Activated naive CD4-positive, alpha-beta T cell (primary cell): ENCODE measurements at places on chromosomes 12 and 14.

DNA sequence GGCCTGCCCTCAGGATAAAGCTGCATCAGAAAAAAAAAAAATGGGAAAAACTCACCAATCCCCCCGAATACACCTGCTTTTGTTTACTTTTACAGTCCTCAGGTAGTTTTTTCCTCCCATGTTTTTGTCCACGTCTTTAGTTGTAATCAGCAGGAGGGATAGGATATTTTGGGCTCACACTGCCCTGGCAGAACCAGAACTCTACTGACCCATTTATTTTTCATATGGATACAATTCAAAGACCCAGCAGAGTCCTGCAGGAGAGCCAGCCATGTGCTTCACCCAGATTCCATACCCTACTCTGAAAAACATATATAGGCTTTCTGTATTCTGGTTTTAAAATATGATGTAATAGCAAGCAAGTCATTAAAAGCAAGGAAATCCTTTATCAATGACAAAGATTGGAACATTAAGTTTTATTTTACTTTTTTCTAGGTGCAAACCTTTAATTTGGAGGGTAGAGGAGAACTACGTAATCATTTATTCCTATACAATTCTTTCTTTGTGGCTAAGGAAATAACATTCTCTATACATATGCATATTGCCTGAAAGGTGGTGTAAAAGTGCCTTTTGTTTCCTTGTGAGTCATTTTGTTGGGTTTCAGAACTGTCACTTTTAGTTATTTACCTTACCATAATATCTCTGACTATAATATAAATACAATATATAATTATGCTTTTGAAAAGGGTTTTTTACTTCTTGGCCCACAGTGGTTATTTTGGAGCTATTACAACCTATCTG is 19.1 kb downstream of the DACT1 start:
- no peak for DNase-seq

DNA sequence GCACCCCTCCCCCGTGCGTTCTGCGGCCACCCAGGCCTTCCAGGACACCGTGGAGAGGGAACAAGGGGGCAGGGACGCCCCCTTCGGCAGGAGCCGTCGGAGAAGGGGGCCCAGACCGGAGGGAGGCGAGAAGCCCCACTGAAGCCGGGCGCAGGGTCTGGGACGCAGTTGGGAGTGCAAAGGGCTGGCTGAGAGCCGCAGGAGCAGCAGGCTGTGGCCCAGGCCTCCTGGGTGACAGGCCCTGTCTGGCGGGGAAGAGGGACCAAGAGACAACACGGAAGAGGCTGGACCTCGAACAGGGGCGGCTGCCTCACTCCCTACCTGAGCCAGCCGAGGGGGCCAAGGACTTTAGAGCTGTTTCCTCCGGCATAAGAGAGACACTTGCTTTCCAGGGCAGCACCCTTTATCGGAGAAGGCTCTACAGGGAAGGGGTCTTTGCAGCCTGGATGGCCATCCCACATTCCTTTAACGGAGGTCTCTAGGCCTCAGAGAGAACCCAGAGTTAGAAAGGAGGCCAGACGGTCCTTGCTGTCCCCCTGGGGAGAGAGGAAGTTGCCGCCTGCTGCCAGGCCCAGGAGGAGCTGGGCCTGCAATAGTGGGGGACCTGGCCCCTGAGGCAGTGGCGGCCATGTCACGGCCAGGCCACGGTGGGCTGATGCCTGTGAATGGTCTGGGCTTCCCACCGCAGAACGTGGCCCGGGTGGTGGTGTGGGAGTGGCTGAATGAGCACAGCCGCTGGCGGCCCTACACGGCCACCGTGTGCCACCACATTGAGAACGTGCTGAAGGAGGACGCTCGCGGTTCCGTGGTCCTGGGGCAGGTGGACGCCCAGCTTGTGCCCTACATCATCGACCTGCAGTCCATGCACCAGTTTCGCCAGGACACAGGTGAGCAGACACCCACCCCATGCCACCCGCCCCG is 1.3 kb downstream of the DTX1 start:
- no peak for DNase-seq

DNA sequence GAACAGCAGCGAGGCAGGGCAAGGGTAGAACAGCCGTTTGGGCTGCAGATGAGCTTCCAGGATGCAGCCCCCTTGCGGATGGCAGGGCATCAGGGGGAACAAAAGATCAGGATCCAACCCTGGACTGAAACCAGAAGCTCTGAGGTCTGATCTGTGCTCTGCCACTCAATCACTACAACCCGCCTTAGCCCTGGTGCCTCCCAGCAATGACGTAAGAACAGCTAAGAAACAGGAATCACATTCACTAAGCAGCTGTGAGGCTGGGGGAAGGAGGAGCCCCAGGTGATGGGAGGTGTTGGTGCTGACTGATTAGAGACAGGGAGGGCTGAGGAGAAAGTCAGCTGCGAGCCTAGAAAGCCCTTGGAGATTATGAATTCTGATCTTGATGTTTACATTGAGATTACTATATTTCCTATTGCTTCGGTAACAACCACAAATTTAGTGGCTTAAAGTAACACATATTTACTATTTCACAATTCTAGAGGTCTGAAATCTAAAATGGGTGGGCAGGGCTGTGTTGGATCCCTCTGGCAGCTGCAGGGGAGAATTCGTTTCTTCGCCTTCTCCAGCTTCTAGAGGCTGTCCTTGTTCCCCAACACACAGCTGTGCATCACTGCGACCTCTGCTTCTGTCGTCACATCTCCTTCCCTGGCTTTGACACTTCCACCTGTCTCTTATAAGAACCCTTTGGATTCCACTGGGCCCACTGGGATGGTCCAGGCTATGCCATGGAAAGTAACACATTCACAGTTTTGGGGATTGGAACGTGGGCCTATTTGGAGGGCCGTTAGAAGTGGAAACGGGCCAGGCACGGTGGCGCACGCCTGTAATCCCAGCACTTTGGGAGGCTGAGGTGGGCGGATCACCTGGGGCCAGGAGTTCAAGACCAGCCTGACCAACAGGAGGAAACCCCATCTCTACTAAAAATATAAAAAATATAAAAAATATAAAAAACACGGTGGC is 6.1 kb upstream of the CD9 start:
- no peak for DNase-seq

DNA sequence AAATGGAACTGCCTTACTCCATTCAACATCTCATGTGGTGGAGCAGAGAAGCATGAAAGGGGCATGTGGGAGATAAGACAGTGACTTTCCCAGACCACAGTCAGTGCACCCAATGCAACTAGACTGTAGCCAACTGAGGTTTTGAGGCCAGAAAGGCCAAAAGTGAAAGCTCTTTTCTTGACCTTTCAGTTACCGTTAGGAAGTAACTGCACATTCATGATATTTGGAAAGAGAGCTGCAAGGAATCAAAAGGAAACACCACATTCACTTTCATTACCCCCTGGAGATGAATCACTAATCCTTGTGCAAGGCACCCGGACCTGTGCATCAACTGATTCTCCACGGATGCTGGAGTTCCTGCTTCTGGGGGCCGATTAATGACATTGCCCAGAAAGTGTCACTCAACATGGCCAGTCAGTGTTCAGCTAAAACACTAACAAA is 72.9 kb upstream of the ELK3 start:
- DNase-seq, result no peak

GRCh38 chr14:23539248-23540140 is 12.1 kb downstream of the ZFHX2 start:
- DNase-seq, result no peak
